ENCODE measurements at places on chromosomes 6 and 20.

GRCh38 chr6:45002390-45003105, 325.6 kb upstream of the RUNX2 start:
- no peaks in the 10 kb centered on the region for H3K27me3 ChIP-seq
- no peaks in the 10 kb centered on the region for H3K36me3 ChIP-seq
- DNase-seq = no peak
- H3K27ac ChIP-seq = peak overlapping the region; percentile 68

DNA sequence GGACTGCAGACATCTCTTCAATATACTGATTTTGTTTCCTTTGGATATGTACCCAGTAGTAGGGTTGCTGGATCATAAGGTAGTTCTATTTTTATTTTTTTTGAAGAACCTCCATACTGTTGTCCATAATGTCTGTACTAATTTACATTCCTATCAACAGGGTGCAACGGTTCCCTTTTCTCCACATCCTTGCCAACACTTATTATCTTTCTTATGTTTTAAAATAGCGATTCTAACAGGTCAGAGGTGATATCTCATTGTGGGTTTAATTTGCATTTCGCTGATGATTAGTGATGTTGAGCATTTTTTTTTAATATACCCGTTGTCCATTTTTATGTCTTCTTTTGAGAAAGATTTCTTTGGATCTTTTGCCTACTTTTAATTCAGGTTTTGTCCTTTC, 2.0 kb upstream of the TP53RK start:
- H3K27me3 ChIP-seq = no peaks in the 10 kb centered on the region
- H3K4me3 ChIP-seq = no peak overlapping the region
- no peak overlapping the region for H3K27ac ChIP-seq
- H3K4me1 ChIP-seq = peaks cover 33% of the 10 kb centered on the region
- no peak for DNase-seq

DNA sequence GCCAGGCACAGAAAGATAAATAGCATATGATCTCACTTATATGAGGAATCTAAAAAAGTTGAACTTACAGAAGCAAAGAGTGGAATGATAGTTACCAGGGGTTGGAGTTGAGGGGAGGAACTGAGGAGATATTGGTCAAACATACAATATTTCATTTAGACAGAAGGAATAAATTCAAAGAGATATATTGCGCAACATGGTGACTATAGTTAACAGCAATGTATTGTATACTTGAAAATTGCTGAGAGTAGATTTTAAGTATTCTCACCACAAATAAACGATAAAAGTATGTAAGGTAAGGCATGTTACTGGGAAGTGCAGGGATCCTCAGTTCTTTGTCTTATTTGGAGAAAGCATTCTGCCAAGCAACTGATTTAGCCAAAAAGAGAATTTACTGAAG, 171.9 kb downstream of the LMBRD1 start:
- H3K27me3 ChIP-seq = no peaks in the 10 kb centered on the region
- no peak overlapping the region for H3K4me3 ChIP-seq
- H3K4me1 ChIP-seq = no peaks in the 10 kb centered on the region
- no peak for DNase-seq

DNA sequence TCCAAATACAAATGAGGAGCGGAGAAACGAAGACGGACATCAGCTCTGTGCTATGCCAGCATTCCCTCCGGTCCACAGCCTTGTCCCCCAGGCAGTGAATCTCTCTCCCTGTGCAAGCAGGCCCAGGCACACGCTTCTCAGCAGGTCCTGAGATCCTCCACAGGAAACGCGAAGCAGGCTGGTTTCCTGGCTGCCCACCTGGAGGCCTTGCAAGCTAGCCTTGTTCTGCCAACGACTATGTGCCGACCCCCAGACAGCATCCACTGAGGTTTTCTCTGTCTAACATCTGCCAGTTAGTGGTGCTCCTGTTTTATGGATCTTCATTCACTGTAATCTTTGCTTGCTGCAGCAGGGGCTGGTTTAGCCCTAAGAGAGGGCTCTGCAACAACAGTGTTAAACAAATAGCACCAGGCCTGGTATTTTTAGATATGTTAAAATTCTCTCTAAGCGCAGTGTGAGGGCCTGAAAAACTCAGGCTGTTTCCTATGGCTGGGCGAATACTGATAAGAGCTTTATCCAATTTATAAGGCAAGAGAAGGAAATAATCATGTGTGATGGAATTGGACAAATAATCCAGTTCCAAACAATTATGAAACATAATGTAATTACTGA, 386.0 kb upstream of the ARID1B start:
- H3K27me3 ChIP-seq = peaks cover 4% of the 10 kb centered on the region
- no peaks in the 10 kb centered on the region for H3K36me3 ChIP-seq
- no peak for DNase-seq
- no peak overlapping the region for H3K27ac ChIP-seq
- H3K4me1 ChIP-seq = no peaks in the 10 kb centered on the region
- no peak overlapping the region for H3K4me3 ChIP-seq

GRCh38 chr20:32497589-32498224, 87.4 kb downstream of the NOL4L start:
- no peaks in the 10 kb centered on the region for H3K27me3 ChIP-seq
- no peaks in the 10 kb centered on the region for H3K4me1 ChIP-seq
- no peak overlapping the region for H3K4me3 ChIP-seq

GRCh38 chr20:16806061-16806460, 57.9 kb downstream of the OTOR start:
- no peak overlapping the region for H3K4me3 ChIP-seq
- no peak for DNase-seq
- H3K36me3 ChIP-seq = no peaks in the 10 kb centered on the region
- no peak overlapping the region for H3K27ac ChIP-seq

GRCh38 chr20:43942667-43943285, 28.1 kb downstream of the TOX2 start:
- H3K4me1 ChIP-seq = peaks cover 31% of the 10 kb centered on the region
- peak overlapping the region; percentile 67 for H3K27ac ChIP-seq

- H3K4me3 ChIP-seq = no peak overlapping the region
- no peak overlapping the region for H3K27ac ChIP-seq
- H3K36me3 ChIP-seq = no peaks in the 10 kb centered on the region
- H3K27me3 ChIP-seq = peaks cover 4% of the 10 kb centered on the region
These were observed 99.3 kb downstream of the BMP2 start for GRCh38 chr20:6866741-6867140.

DNA sequence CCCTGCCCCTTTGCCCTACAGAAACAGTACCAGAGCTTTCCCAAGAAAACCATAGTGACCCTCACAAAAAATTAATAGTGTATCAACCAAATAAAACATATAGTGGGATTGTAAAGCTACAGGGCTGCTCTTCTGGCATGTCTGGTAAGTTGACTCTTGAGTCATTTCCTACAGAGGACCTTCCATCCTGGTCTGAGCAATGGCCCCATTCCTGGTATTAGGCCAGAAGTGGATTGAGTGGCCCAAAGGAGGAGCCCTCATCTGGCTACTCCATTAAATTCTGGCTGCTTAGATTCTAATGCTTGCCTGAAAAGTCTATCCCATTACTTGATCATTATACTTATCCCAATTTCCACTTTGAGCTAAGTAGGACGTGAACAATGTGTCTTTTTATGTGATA, 150.9 kb upstream of the HMGN3 start:
- no peak for DNase-seq
- no peaks in the 10 kb centered on the region for H3K4me1 ChIP-seq
- no peak overlapping the region for H3K4me3 ChIP-seq
- no peaks in the 10 kb centered on the region for H3K27me3 ChIP-seq
- H3K27ac ChIP-seq = no peak overlapping the region

DNA sequence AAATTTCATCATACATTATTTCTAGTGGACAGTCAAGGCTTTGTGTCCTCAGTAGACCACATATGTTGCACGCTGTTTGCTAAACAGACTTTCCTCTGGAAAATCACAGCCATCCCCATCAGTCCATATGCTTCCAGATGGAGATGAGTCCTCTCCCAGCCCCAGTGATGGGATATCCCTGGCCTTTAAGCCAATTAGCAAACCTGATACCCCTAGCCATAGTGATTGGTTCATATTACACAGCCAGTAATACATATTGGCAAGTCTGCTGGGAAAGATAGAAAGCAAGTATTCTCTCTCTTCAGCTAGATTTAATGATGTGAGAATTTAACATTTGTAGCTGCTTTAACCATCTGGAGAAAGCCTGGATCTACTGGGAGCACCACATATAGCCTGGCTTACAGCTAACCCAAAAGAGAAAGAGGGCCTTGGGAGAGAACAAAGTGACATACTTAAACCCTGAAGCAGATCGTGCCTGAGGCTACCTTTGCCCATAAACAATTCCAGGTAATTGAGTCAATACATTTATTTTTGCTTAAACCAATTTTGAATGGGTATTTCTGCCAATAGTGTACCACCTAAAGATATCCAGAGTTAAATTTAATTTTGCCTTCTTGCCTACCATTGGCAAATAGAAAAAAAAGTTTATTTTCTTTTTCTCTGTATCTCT, 103.5 kb upstream of the HIVEP1 start:
- H3K36me3 ChIP-seq = no peaks in the 10 kb centered on the region
- H3K4me1 ChIP-seq = no peaks in the 10 kb centered on the region
- no peak for DNase-seq
- H3K27ac ChIP-seq = no peak overlapping the region
- no peak overlapping the region for H3K4me3 ChIP-seq

DNA sequence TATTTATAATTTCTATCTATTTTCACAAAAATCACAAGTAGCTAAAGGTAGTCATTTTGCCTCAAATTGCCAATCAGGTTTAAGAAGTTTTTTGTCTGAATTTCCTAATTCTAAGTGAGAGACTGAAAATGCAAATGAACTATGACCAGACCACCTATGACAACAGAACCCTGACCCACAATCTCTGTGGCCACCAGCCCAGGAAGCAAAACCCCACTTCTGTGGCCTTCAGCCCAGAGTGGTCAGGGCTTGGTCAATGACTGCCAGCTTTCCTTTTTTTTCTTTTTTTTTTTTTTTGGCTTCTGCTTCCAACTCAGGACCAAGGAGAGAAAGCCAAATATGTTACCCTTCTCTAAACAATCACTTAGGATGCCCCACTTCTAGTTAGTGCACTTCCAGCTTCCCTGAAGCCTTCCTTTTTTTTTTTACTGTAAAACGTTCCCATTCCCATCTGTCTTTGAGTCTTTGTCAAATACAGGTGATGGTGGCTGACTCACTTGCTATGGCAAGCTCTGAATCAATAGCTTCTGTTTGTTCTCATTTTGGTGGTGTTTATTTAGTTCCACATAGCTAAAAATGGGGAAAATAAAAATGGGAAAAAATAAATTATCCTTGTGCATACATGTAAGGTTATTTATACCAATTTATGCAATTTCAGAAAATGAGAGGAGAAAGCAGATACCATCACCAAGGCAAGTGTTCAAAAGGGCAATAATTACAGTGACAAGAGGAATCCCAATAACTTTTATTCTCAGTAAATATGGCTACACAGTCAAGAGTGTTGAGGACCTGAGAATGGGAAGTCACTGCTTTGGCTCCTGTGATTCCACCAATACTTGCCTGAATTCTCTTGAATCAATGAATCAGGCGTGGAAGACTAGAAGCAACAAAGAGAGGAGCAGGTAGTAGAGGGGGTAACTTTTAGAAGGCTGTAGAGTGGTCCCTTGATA, 170.3 kb upstream of the PDE7B start:
- DNase-seq = no peak
- H3K4me1 ChIP-seq = no peaks in the 10 kb centered on the region
- H3K27ac ChIP-seq = no peak overlapping the region
- H3K36me3 ChIP-seq = no peaks in the 10 kb centered on the region

- DNase-seq = no peak
- H3K36me3 ChIP-seq = no peaks in the 10 kb centered on the region
- H3K27me3 ChIP-seq = no peaks in the 10 kb centered on the region
- no peak overlapping the region for H3K27ac ChIP-seq
- H3K4me1 ChIP-seq = no peaks in the 10 kb centered on the region
These were observed 225.6 kb downstream of the ANKRD60 start for GRCh38 chr20:58002901-58003300.

DNA sequence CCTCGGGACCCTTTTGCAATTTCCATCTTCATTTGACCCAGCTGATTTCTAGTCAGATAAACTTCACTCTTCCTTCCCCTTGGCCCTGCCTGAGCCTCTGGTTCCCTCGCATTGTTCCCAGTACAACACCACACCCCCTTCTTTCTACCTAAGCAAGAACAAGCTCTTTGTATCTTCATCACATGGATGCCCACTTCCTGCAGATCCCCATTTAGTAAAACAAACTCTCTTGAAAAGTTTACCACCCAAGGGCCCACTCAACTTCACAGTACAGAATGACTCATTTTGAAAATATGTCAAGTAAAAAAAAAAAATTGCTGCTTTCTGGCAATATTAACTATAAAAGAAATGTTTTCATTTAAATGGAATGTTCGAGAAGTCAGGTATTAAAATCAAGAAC, 5.2 kb downstream of the FAXC start:
- H3K27me3 ChIP-seq = no peaks in the 10 kb centered on the region
- H3K4me1 ChIP-seq = no peaks in the 10 kb centered on the region
- no peak overlapping the region for H3K4me3 ChIP-seq
- DNase-seq = no peak

All from DND-41 (cell line).